ENCODE measurements at places on chromosomes 6 and 20.

DNA sequence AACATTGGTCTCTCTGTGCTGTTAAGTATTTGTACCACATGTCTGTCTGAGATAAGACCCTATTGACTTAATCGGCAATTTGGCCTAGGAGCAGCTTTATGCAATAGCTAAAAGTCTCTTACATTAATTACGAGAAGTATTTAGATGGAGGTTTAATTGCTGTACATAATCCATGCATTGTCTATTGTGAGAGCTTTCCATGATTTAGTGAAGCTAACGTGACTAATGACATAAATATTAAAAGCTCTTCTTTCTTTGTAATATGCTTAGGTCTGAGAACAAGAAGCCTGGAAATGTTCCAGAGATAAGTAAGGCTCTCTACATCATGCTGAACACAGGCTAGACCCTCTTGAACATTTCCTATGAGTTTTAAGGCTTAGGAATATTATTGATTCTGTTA, 32.7 kb upstream of the FAM83B start:
- no peak for DNase-seq

DNA sequence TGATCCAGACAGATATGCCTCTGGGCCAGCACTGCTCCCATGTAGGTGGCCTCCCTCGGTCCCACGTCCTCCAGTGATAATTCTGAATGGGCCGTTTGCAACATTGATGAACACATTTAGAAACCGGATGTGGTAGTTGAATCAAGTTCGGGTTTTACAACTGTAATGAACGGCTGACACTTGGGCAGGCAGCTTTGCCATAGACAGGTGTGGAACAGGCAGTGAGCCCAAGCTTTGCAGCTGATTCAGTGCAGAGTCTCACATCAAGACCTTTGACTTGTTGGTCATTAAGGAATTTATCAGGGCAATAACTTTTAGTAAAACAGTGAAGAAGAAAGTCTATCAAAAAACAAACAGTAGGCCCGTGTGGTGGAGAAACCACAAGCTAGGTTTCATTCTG, 466.6 kb upstream of the AGPAT4 start:
- DNase-seq = no peak

GRCh38 chr6:47126647-47127391, 84.7 kb upstream of the ADGRF1 start:
- DNase-seq = no peak

DNA sequence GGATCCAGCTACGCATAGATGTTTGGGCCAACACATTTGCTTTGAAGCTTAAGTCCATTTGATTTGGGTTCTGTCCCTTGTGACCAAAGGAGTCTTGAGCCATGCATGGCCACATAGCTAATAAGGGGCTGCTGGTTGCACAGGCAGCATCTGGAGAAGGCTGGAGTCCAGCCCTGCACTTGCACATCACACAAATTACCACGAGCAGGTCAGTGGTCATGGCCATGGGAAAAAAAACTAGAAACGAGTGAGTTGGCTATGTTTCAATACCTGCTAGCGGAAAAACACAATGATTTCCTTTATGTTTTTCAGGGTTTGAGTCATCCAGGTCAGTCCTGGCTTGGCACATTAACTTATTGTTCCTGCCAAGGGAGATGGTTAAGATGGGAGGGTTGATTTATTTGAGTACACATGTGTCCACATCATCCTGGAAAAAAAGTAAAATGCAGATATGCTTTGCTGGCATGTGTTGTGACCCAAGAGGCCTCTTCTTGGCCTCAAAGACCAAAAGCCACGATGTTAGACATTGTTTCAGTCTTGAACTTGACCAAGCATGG, 5.6 kb upstream of the STX16 start:
- DNase-seq = no peak

DNA sequence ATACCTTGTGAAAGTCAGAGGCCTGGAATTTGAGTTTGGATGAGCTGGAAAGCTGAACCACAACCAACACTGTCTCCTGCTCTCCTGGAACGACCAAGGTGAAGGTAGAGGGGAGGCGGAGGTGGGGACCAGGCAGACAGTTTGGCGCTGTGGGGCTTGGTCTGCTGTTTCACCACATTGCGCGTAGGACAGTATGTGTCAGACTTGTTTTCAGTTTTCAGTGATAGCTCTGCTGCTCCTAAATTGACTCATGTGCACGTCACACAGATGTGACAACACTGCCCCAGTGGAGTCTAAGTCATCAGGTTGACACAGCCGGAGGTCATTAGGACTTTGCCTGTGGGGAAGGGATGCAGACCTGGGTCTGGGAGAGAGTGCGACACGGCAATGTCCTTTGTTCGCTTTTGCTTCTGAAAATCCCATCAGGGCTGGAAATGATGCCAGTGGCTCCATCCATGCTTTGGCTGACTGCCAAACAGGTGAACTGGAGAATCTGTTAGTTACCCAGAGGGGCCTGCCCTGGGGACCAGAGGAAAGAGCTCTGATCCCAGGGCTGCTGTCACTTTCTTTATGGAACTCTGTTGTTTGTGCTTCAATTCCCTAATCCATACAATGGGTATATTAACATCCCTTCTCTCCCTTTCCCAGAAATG, 255.5 kb downstream of the CDC5L start:
- DNase-seq = no peak

DNA sequence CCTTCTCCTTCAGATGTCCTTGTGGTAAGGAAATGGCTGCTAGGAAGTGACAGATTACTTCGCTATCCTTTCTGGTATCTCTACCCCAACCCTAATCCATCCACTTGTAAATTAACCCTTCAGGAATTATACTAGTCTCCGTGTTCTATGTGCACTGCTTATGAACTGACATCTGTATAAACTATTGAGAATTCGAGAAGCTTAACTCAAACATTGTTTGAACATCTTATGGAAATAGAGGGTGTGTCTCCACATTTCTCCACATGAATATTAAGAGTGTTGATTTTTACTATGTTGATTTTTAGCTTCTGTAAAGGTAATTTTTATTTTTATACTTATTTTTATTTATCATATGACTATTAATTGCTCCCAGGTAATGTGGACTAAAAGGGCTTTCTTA, 457.6 kb upstream of the ZNF337 start:
- no peak for DNase-seq

DNA sequence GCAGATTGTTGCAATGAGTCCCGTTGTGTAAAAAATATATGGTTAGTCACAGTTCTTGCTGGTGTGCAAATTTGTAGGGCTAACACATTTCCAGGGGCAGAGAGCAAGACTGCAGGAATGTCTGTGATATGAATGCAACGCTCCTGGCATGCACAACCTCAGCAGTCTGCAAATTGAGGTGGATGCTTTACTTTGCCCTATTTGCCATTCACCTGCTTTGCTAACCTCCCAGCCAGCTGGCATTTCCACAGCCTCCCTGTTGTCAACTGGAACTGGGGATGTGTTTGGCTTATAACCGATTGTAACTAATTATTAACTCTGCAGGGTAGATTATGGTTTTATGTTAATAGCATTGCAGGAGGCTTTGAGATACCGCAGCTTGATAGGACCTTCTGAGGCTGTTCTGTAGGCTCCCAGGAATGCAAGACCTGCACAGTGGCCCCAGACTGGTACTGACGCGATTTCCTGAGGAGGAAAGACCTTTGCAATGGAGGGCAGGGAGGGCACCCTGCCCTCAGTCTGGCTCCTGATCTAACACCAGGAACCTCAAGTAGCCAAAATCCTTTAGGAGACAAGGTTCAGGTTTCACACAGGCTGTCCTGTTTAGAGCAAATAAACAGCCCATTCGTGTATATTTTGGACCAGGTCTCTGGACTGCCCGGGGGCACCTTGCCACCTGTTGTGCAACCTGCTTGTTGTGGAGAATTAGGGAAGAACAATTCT, 53.4 kb downstream of the EDN1 start:
- DNase-seq = no peak

- DNase-seq = no peak
Measured at GRCh38 chr20:10951216-10951615, 277.4 kb upstream of the JAG1 start.

DNA sequence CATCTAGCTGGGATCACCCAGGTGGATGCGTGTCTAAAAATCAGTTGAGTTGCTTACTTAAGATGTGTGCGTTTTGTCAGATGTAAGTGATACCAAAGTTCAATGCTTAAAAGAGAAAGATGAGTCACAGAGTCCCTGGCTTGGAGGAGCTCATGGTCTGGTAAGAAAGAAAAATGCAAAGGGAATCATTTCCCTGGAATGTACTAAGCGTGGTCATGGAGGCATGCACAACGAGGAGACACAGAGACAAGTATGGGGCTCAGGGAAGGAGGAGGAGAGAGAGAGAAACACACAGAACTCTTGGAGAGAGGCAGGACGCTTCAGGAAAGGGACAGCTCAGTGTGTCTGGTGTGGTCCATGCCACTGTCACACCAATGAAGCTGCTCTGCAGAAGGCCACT, 186.9 kb upstream of the GMDS start:
- DNase-seq = no peak

DNA sequence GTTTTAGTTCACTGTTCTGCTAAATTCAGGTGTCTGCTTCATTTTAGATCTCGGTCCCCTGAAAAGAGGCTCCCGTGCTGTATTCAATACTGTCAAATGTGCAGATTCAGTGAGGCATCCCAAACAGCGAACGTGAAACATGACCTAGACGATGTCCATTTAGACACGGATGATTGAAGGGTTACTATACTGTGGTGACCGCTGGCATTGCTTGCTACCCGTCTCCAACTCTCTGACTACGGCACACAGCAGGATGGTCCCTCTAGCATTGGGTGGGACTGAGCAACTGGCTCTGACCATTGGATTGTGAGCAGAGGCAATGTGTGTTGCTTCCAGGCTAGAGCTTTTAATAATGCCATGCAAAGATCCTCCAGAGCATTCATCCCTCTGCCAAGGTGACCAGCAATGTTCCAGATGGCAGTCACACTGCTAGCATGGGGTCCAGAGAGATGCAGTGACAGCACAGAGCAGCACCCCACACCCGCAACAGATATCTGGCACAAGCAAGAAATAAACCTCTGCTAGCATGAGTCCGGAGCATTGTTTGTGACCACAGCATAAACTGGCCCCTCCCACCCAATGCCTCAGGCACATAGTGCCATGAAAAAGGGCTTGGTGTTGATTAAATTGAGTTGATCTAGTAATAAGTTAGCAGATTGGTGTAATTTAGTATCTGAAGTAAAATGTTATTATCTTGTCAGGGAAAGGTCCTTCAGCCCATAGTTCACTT, 9.0 kb downstream of the METTL24 start:
- DNase-seq = no peak

GRCh38 chr6:135289816-135290215, 108.7 kb downstream of the MYB start:
- no peak for DNase-seq

DNA sequence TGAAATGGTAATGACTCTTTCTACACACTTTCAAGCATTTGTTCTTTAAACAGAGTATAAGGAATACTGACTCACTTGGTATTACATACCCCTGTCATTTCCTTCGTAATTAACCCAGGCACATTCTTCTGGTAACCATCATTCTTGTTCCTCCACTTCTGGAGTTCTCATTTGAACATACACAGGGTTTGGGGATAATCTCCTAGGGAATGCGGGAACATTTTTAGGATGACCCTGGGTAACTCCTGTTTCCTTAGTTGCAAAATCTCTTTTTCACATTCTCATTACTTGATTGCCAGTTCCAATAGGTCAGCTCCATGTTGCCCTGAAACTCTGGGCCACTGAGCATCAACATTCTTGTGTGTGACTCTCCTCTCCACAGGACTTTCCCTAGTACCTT, 51.5 kb upstream of the E2F3 start:
- DNase-seq = no peak

DNA sequence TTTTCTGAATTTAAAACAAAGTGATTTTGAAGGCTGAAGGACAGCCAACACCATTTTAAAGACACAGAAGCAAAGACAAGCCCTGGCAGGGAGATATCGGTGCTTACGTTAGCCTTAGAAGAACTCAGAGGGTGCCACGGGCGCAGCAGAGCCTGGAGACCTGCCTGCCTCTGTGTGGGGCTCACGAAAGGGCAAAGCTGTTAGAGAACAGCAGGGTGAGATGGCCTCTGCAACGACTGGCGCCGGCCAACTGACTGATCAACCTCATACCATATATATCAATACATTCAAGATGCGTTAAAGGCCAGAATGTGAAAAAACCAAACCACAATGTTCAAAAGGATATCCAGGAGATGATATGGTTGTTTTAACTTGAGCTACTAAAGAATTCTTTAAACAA, 151.0 kb upstream of the RPS6KA2 start:
- DNase-seq = no peak

- DNase-seq = no peak
Measured at GRCh38 chr20:5214826-5215225, 88.0 kb downstream of the CDS2 start.

GRCh38 chr20:63175038-63175895, 40.7 kb downstream of the YTHDF1 start:
- DNase-seq = no peak

DNA sequence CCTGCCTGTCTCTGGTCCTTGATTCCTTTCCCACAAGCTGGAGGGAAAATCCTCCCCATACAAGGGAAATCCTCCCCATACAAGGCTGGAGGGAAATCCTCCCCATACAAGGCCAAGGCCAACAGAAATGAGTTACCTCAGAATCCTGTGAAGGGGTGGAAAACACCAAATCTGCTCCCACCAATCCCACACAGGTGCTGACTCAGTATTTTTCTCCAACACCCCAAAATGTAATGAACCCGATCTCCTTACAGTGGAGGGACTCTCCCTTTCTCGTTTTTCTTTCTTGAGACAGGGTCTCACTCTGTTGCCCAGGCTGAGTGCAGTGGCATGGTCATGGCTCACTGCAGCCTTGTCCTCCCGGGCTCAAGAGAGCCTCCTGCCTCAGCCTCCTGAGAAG, 6.3 kb downstream of the SNHG17 start:
- DNase-seq = no peak

GRCh38 chr6:19311786-19312185, 525.4 kb upstream of the ID4 start:
- no peak for DNase-seq

DNA sequence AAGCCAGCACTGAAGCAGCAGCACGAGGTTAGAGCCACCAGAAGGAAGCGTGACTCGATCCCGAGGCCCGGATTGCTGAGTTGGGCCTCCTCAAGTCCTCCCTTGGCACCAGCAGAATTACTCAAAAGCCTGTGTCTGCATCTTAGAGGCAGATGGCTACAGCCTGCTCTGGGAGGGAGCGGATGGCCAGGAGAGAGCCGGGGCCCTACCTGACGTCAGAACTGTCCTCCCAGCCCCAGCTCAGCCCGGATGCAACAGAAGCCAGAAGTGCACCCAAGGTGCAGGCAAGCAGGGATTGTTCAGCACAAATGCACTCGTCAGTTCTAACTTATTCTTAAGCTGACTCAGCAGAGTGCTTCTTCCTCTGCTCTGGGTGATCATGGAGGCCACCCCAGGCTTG, 155.5 kb upstream of the RPS6KA2 start:
- DNase-seq = no peak

- no peak for DNase-seq
Measured at GRCh38 chr6:15427331-15428070, 181.6 kb downstream of the JARID2 start.

GRCh38 chr20:43434565-43434964, 23.1 kb upstream of the SRSF6 start:
- no peak for DNase-seq

Data from hypothalamus (tissue), 51 donors.